Amniotic stem cell (primary cell): ENCODE measurements at places on chromosomes 3 and 15.

- no peak for DNase-seq
These were observed 67.5 kb upstream of the LRRFIP2 start for GRCh38 chr3:37241880-37242279.

DNA sequence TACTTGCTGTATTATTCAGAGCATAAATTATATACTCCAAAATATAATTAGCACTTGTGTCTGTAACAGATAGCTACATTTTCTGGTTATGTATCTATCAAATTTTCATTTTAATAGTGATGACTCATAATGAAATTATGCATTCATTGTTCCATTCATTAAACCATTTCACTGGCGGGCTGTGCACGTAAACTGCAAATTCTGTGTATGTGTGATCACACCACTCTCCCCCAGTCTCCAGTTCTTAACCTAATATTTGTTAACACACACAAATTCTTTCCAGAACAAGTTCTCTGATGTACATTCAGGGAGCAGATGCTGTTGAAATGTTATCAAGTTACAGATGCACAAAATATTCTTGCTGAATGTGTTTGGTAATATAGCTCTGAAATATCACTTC lies 3.8 kb upstream of the KCNMB2 start:
- no peak for DNase-seq

- DNase-seq, result peak; percentile 61
These were observed 245.6 kb upstream of the GOLIM4 start for GRCh38 chr3:168341192-168341815.

DNA sequence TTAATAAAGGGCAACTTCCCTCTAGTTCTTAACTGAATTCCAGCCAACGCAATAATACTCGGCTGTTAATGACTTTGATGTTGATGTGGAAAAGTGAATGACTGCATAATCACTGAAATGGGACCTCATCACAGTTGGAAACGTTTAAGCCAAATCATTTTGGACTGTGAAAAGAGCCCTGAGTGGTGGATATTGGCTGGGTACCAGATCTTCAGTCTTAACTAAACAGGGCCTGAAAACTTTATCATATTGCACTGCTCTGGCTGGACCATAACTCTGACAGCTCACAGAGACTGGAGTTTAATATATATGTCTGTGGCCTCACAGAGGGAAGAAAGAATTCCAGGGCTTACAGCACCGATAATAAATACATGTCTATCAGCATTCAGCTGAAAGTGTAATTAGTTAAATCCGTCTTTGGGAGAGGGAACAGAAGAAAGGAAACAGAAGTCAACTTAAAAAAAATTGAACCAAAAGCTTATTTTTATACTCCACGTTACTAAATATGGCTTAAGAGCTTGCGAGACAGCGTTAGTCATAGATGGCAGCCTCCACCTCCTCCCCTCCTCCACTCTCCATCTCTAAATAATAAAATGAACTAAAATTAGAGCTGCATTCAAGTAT lies 222.3 kb upstream of the CDIN1 start:
- peak; percentile 9 for DNase-seq

GRCh38 chr15:74893627-74894026 lies 3.8 kb downstream of the MPI start:
- no peak for DNase-seq

DNA sequence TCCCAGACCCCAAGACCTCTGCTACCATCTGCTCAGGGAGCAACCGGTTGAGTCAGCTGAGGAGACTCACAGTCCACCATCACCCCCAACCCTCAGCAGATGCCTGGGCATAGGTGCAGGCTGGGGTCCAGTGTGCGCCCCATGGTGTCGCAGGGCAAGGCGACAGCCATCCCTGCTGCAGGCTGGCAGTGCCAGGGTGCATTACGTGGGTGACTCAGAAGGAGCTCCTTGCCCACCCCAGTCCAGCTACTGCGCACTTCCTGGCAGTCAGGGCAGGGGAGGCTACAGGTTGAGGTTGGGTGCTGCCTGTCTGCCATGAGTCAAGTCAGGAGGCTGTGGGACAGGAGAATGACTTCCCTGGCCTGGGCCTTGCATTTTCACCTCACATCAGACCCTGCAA lies 33.5 kb downstream of the RASGRF1 start:
- DNase-seq, result no peak

GRCh38 chr3:73536336-73536895 lies 88.3 kb downstream of the PDZRN3 start:
- DNase-seq, result no peak

GRCh38 chr3:101117980-101118379 lies 124.8 kb upstream of the ABI3BP start:
- no peak for DNase-seq

- no peak for DNase-seq
These were observed 156.3 kb downstream of the HCN4 start for GRCh38 chr15:73212424-73212823.

GRCh38 chr15:91022832-91023129 lies 387 bp upstream of the VPS33B start:
- DNase-seq, result no peak

- no peak for DNase-seq
These were observed 42.3 kb downstream of the FBXO22 start for GRCh38 chr15:75945953-75946352.

DNA sequence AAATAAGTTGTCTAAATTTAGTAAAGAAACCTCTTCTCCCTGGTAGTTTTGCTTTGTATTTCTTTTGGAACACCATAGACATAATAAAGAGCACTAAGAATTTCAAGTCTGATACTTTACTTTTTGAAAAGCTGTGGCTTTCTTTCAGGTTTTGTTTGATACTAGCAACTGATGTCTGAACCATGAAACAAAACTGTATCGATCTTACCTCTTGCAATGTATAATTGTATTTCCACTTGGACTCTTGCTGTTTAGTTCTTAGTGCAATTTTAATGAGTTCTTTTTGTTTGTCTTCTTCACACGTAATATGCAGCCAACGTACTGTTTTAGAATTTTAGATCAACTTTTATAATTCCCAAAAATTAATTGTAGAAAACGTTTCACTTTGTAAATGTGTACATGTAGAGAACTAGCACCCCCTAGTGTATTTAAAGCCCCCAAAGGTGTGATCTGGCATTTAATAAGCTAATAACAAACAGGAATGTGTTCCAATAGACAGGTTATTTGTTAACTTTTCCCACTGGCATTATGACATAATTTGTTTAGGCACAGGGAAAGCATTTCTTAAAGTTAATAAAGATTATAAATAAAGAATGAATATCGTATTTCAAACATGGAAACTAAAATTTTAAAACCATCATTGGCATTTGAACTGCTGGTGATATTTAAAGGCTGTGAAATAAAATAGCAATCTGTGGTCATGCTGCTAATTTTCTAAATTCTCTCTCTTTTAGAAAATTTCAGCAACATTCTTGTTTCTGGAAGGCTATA lies 289.1 kb upstream of the DNAJC19 start:
- DNase-seq, result no peak

- no peak for DNase-seq
These were observed 415.5 kb upstream of the ARPP21 start for GRCh38 chr3:35223632-35224394.

GRCh38 chr3:38327335-38328009 lies 19.1 kb upstream of the XYLB start:
- DNase-seq, result no peak
